GM12865 (cell line): ENCODE measurements at places on chromosomes 1 and 21.

- DNase-seq: no peak
Measured at GRCh38 chr1:185315445-185316071, 1.5 kb downstream of the IVNS1ABP start.

DNA sequence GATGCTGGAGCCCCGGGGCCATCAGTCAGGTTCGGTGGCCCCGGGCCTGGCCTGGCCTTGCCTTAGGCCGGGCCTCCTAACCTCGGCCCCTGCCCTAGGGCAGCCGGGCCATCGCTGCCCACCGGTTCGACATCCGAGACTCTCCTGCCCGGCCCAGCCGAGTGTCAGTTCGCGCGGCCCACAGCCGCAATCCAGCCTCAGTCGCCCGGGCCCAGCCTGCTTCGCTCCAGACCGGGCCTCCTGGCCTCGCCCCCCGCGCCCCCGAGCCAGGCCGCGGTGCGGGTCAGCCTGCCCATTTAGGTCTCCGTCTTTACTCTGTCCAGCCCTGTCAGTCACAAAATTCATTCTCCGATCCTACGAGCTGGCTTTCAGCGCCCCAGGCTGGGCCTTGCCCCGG lies 777 bp downstream of the LRRC41 start:
- DNase-seq: peak; percentile 42

- DNase-seq: no peak
Measured at GRCh38 chr1:86104606-86105532, 51.7 kb downstream of the COL24A1 start.

GRCh38 chr1:44655609-44656008 lies 18.7 kb downstream of the TMEM53 start:
- peak; percentile 33 for DNase-seq

GRCh38 chr1:66231681-66232463 lies 302.1 kb upstream of the SGIP1 start:
- DNase-seq: no peak

GRCh38 chr1:145983206-145983675 lies 13.1 kb downstream of the TXNIP start:
- no peak for DNase-seq

DNA sequence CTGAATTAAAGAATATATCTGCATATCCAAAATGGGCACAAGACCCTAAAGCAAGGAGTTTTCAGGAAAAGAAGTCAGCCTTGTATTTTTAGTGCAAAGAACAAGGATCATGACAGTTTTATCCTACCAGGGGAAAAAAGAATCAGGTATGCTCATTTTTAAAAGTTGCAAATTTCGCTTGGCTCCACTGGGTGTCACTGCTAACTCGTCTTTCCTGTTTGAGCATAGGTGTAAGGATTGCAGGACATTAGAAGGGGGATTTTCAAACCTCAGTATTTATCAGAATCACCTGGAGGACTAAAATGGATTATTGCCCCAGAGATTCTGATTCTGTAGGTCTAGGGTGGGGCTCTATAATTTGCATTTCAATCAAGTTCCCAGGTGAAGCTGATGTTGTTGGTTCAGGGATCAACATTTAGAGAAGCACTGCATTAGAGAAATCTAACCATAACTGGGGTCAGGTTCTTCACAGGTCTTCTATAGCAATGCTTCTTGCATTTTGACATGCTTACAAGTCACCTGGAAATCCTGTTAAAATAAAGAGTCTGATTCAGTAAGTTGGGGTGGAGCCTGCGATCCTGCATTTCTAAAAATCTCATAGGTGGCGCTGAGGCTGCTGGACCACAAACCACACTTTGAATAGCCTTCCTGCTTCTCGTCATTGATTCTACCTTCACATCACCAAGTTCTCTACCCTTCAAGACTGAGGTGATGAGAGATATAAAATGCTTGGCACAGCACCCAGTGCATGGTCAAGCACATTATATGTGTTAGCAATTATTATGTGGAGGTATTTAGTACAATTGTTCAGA lies 39.6 kb downstream of the NUF2 start:
- peak; percentile 20 for DNase-seq

GRCh38 chr1:178552856-178553255 lies 39.9 kb downstream of the TEX35 start:
- no peak for DNase-seq

GRCh38 chr1:2269193-2269921 lies 41.2 kb downstream of the SKI start:
- no peak for DNase-seq

DNA sequence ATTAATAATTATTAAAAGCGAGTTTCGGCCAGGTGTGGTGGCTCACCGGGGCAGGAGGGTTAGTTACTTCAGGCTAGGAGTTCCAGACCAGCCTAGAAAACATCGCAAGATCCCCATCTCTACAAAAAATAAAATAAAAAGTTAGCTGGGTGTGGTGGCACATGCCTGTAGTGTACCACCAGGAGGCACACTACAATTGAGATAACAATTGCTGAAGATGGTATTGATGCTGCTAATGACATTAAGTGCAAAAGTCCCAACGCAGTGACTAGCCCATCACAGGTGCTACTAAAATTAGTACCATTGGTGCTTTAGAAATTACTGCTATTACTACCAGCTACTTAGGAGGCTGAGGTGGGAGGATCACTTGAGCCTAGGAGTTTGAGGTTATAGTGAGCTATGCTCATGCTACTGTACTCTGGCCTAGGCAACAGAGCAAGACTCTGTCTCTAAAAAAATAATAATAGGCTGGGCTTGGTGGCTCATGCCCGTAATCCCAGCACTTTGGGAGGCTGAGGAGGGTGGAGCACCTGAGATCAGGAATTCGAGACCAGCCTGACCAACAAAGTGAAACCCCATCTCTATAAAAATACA lies 156.6 kb downstream of the GREM2 start:
- peak; percentile 3 for DNase-seq

DNA sequence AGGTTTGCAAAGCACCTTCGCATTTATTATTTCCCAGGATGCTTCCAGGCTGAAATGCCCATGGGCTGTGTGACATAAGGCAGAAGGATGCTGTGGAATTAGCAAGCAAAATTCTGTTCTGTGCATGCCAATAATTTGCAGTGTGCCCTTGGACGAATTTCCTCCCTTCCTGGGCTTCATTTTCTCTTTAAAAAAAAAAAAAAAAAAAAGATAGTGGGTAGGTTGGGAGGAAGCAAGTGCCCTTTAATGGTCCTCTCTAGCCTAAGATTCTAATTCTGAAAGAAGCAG lies 2.5 kb upstream of the ID3 start:
- no peak for DNase-seq

- no peak for DNase-seq
Measured at GRCh38 chr1:42753070-42753469, 13.0 kb upstream of the CLDN19 start.

DNA sequence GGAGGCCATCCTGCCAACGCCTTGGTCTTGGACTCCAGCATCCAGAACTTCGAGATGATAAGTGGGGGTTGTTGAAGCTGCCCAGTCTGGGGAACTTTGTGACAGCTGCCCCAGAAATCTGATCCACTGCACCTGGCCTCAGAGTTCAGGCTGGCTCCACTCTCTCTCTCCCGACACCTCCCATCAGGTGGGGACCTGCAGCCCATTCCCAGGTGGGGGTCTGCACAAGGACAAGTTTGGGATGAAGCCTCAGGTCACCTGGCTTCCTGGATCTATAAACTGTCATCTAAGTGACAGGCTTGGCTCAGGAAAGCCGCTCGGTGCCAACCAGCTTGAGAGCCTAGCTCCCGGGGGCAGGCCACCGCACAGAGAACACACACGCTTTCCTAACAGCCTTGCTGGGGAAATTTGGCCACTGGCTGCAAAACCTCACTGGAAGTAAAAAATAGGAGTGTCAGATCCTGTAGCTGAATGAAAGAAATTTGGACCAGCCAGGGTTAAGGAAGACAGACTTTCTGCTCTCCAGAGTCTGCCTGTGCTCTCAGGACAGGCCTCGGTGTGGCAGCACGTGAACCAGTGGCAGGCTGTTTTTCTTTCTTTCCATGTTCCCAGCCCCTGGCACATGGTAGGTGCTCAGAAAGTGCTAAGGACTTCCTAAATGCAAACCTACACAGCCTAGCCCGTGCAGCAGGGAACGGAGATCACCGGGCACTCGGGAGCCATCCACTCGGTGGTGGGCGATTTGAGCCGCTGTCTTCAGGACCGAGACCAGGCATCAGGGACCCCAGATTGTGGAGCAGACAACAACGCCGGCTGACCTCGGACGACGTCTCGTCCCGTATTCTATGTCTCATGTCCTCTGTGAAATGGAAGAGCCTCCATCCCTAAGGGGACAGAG lies 42.6 kb upstream of the LBR start:
- no peak for DNase-seq

GRCh38 chr1:24018611-24019580 lies 38.8 kb upstream of the SRSF10 start:
- DNase-seq: no peak

DNA sequence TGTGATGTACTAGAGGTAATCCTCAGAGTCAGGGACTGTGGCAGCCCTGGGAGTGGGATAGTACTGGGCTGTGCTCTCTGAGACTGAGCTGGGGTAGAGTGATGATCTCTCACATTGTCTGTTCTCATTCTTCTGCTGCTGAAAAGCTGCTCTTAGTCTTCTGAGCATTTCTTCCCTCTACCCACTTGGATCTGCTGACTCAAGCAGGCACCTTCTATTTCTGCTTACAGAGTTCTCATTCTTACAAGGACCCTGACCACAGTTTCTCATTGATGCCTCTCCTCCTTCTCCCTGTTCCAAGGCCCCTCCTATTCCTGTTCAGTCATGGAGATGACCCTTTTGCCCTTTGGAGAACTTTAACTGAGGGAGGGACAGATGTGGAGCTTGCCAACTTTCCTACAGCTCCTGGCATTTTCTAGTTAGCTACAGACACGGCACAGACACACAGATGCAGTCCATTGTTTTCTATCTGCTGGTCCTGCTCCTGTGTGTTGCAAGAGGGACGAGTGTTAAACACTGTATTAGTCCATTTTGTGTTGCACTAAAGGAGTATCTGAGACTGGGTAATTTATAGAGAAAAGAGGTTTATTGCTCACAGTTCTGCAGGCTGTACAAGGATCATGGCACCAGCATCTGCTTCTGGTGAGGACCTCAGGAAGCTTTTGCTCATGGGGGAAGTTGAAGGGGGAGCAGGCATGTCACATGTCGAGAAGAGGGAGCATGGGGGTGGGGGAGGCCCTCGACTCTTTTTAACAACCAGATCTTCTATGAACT lies 12.3 kb downstream of the MAPKAPK2 start:
- DNase-seq: no peak

GRCh38 chr1:201565024-201565730 lies 26.2 kb downstream of the NAV1 start:
- DNase-seq: no peak

GRCh38 chr21:25757531-25757930 lies 22.8 kb downstream of the GABPA start:
- no peak for DNase-seq

- DNase-seq: no peak
Measured at GRCh38 chr21:42523211-42523610, 9.6 kb downstream of the SLC37A1 start.

- no peak for DNase-seq
Measured at GRCh38 chr1:193077991-193078390, 18.6 kb downstream of the RO60 start.

- DNase-seq: no peak
Measured at GRCh38 chr1:18936814-18937481, 19.5 kb downstream of the IFFO2 start.

- DNase-seq: no peak
Measured at GRCh38 chr21:27704567-27705166, 737.8 kb upstream of the ADAMTS5 start.

GRCh38 chr1:191585095-191585494 lies 573.2 kb upstream of the RGS18 start:
- DNase-seq: no peak

- peak; percentile 69 for DNase-seq
Measured at GRCh38 chr1:23736437-23737134, 6.7 kb upstream of the ELOA start.

- DNase-seq: peak; percentile 89
Measured at GRCh38 chr1:246629030-246629429, 62.8 kb downstream of the CNST start.

DNA sequence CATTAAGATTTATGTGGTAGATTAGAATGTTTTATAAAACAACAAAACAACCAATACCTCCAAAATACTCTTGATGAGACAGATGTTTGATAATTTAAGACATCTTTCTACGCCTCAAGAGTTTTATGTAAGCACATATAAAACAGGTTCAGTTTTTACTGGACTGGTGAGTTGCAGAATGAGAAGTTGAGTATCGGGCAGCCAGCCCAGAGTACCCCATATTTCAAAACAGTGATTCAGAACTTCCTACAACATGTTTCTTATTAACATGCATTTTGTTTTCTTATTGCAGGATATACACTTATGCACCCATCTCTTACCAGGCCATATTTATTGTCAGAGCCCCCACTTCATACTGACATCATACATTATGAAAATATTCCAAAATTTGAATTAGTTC lies 91.4 kb upstream of the RAVER2 start:
- no peak for DNase-seq

DNA sequence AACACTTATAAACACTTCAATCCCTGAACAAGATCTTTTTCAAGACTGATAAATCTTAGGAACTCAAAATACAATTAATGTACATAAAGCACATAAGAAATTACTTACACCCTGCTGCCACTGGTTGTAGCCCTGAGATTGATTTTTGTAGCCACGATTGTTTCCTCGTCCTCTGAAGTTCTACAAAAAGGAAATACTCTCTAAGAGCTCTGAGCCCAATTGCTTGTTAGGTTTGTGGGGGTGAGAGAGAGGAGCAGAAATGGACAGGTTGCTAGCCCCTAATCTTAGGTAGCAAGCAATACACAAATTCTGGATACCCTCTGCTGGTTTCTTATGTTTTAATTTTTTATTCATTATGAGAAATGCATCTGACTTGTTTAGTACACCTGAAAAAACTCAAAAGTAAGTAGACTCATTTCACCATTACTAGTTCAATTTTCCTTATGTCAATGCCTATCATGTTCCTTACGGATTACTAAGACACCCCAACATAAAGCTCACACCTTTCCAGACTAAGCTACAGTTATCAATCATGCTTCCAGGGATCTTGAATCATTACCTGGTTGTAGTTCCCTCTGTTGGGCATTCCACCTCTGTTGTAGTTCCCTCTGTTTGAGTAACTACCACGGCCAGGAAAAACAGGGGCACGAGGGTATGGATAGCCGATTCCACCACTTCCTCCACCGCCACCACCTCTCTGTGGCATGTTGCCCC lies 9.3 kb downstream of the HNRNPU start:
- DNase-seq: no peak

- DNase-seq: no peak
Measured at GRCh38 chr1:36991551-36991950, 42.8 kb downstream of the GRIK3 start.
